ENCODE measurements at places on chromosomes 4 and X. TPM values are rescaled to one million over a fixed set of nuclear protein-coding genes. Genes with fewer than 3 reads are reported as not detected.

ADAMTS3 gene
- total RNA-seq, result not detected

- no peak for DNase-seq
Measured at GRCh38 chrX:77502951-77503525, 55.8 kb downstream of the FGF16 start.

GRCh38 chrX:35040871-35041270 is 98.3 kb downstream of the FAM47B start:
- no peak for DNase-seq

- no peak for DNase-seq
Measured at GRCh38 chr4:117845270-117845669, 189.0 kb upstream of the NDST3 start.
